Germinal center (tissue), 1 donor: ENCODE measurements at places on chromosomes 6 and 20.

DNA sequence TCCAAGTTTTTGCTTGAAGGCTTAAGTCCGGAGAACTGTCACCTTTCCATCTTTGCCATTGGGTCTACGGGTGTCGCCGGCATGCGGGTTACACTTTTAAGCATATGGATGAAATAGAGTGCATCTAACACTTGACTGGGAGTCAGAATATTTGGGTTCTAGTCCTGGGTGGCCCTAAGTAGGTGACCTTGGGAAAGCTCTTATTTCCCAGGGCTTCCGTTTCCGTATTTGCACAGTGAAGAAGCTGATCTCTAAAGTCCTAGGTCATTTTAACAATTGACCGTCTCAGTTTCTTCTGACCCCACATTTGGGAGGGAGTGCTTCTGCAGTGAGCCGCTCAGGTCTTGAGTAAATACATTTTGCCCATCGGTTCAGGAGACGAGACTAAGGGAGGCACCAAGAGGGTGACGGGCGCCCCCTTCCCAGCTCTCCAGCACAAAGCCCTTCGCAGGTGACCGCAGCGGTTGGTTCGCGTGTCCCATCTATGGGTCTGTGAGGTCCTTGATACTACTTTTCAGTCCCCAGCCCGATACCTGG is 651 bp upstream of the BLTP3A start:
- DNase-seq: peak; percentile 58

- DNase-seq: peak; percentile 44
Measured at GRCh38 chr20:63947638-63948456, 8.4 kb downstream of the UCKL1 start.

DNA sequence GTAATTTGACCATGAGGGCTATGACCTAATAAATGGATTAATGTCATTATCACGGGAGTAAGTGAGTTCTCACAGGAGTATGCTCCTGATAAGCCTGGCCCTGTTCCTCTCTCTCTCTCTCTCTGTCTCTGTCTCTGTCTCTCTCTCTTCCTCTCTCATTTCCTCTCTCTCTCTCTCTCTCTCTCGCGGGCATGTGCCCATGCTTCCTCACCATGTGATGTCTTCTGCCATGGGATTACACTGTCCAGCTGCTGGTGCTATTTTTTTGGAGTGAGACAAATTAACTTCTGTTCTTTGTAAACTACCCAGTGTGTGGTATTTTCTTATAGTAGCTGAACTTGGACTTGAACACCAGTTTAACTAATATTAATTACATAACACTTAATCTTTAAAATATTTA is 374.3 kb upstream of the GJE1 start:
- no peak for DNase-seq

- DNase-seq: no peak
Measured at GRCh38 chr6:150380256-150380655, 11.4 kb downstream of the IYD start.

DNA sequence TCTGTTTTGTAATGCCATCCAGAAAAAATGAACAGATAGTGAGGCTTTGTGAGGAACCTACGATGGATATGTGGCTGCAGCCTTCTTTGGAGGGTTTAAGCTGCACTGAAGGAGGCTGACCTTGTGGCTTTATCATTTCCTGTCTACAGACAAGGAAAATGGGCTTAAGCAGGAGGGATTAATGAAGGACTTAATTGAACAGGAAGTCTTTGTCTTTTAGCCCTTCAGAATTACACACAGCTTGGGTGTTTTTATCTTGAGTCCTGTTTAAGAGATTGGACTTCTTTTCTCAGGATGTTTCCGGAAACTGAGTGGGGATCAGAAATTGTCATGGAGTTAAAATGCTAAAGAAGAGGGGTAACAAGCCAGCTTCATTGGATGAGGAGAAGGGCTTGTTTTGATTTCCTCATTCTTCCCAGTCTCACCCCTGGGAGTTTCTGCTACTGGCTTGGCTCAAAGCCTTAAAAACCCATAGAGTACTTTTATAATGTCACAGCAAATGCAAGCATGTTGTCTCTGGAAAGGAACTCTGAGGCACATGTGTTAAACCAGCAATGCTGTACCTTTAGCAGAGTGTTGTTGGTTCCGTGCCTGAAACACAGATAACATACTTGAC is 193.6 kb downstream of the JARID2 start:
- no peak for DNase-seq

- no peak for DNase-seq
Measured at GRCh38 chr6:151067684-151068596, 171.8 kb upstream of the AKAP12 start.
